Right ventricle myocardium inferior (tissue), 1 donor: ENCODE measurements at places on chromosomes 6 and 20. TPM values are rescaled to one million over a fixed set of nuclear protein-coding genes. Genes with fewer than 3 reads are reported as not detected.

NKX2-4 gene
- not detected for total RNA-seq

RAB32 gene
- total RNA-seq, result 7.6 TPM

MOXD1 gene
- 3.1 TPM for total RNA-seq

ITPA gene
- total RNA-seq, result 21.4 TPM

PDYN gene
- total RNA-seq, result not detected

SNPH gene
- total RNA-seq, result 8.5 TPM

OLIG3 gene
- total RNA-seq, result not detected
